ENCODE measurements at places on chromosomes 3 and 15.

DNA sequence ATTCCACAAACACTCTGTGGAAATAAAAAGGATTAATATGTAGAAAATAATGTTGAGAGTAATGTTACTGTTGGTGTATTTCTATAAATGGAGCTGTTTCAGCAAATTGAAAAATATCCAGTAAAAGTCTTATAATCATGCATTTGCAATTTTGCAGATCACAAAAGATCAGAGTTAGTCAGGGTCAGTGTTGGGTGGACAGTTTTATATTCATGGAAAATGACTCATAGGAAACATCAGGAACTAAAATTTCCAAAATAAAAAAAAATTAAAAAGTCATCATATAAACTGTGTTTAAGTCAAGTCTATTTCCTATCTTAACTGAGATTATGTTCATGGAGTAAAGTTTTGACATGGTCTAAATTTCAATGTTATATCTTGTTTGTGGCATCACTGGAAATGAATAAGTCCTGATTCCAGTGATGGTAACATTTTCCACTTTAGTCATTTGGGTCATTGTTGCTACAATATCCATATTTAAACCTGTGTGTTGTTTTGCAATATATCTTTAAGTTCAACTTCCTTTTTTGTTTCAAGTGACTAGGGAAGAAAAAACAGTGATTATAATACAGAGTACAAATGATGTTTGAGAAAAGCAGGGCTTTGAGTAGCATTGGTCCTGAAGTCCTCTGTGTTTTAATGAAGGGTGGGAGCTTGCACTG lies 37.8 kb downstream of the MITF start:
- DNase-seq: no peak

DNA sequence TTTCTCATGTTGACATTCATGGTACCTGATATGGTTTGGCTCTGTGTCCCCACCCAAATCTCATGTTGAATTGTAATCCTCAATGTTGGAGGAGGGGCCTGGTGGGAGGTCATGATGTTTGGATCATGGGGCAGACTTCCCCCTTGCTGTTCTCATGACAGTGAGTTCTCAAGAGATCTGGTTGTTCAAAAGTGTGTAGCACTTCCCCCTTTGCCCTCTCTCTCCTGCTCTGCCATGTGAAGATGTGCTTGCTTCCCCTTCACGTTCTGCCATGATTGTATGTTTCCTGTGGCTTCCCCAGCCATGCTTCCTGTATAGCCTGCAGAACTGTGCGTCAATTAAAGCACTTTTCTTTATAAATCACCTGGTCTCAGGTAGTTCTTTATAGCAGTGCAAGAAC lies 3.3 kb upstream of the UBL7 start:
- no peak for DNase-seq

- DNase-seq: no peak
Measured at GRCh38 chr3:122232485-122232884, 49.0 kb downstream of the CASR start.

DNA sequence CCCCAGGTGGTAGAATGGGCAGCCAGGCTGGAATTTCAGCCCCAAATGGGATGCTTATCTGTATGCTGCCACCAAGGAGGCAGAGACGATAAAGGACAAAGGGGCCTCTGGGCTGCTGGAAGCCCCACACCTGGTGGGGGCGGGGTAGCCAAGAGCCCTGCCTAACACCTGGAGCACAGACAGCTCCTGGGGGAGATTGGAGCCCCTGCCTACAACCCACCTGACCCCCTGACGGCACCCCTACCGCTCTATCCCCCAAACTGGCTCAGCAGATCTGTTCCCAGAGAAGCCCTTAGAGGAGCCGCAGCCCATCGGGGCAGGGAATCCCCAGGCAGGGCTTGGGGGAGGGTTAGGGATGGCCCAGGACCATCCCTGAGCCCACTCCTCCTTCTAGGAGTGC lies 15.8 kb upstream of the SEMA3F start:
- no peak for DNase-seq
